Activated CD8-positive, alpha-beta memory T cell treated with anti-CD3 and anti-CD28 coated beads for 1 hour (primary cell): ENCODE measurements at places on chromosomes 1 and 21.

DNA sequence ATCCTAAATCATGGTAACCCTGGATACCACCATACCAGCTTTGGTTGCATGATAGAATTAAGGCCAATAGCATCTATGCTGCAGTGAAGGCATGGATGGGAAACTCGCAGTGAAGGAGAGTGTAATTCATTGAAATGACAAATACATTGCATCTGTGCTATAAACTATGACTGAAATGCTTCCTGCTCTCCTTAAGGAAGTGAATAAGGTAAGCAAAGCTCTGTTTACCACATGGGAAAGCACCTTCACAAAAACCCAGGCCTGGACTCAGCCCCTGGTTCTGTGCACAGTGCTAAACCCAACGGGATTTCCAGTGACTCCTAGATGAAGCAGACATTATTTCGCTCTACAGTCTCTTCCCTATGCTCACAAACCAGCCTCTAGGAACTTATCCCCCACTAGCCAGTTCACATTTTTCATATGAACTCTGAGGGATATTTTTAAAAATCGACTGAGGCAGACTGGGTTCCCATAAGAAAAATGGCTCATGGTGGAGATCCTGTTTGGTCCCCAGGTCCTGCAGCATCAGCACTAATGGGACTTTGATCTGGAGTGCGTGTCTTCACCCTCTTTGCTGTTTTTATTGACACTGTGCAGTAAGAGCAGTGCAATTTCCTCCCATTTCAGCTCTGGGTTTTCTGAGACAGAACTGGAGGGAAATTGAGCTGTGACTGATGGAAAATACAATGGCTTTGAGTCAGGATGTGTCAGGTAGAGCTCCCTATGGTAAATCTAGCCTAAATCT, 362.7 kb downstream of the SIPA1L2 start:
- DNase-seq: no peak

DNA sequence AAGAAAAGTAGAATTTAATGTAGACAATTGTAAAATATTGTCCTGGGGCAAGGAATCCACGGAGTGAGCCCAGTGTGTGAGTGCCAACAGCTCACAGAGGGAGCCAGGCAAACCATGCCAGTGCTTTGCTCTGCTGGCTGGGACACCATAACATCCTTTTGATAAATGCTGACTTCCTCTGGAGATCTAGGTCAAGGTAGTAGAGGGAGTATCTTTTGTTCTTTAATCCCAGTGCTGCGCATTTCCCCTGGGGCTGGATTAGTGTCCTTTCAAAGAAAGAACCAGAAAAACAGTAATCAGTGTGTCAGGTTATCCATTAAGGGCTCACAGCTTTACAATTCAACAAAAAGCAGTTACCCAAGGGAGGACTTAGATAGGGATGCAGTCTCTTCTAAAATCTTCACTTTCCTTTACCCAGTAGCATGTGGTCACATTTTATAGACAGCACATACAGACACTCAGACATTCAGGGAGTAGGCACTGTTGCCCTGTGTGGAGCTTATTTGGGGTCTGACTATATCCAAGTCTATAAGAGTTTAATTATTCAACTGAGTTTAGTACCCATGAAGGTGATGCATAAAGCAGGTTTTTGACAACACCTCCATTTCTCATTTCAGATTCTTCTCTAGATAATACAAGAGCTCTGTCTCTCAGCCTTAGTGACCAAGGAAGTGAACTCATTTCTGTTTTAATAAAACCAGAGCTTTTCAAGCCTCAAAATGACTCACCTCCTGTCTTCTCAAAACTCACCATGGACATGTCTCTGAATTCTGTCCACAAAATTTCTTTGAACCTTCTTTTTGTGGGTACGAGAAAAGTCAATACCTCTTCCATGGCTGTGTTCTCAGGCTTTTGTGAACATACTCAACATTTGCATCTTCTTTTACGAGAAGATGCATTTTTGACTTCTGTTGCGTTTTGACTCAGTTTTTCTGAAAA, 215.3 kb downstream of the BRINP2 start:
- DNase-seq: no peak

- DNase-seq: no peak
Observed at GRCh38 chr1:56285554-56286402, 293.6 kb downstream of the PLPP3 start.

GRCh38 chr1:156768610-156769295, 1.4 kb downstream of the PRCC start:
- no peak for DNase-seq

GRCh38 chr1:2547210-2548067, 8.7 kb upstream of the TNFRSF14 start:
- no peak for DNase-seq

- no peak for DNase-seq
Observed at GRCh38 chr1:212213784-212214183, 71.4 kb upstream of the PPP2R5A start.

DNA sequence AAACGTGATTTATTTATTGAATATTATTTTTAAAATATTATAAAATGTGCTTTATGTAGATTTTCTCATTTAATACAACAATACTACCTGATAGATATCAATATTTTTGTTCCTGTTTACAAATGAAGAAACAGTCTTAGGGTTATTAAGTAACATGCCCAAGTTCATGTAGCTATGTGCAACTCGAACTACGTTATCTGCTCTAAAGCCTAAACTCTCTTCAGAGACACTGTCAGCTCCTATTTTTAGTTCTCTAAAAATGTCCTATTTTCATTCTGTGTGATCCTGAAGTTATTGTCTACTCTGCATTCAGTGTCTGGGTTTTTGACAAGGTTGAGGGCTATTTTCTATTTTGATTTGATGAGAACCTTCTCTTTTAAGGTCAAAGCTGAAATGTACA, 550.1 kb upstream of the B3GALT2 start:
- DNase-seq: no peak
